ENCODE measurements at places on chromosomes 12 and 14.

DNA sequence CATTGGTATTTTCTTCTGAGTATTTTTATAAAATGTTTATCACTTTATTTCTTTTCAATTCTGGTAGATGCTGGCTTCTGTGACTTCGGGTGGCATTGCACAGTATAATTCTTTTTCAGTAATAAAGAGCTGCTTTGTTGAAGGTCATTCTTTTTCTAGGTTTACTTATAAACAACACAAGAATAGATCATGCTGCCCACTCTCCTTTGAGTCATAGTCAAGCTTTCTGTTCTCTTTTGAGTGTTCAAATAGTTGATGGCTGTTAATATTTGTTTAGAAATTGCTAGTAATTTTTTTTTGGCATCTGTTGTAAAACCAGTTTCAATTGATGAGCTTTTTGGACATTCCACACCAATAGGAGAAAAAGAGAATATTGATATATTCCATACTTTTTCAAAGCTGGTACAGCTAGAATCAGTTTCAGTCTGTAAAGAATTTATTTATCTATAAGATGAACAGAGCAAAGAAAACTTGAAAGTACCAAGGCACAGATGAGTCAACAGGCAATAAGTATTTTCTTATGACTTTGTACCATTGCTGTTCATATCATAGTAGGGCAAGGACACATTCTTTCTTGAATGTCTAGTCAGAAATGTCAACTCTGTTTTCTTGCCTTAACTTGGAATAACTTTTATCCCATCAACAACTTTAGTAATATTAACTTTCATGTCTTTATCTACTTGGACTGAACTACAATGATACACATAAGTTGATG is 513.0 kb upstream of the SEL1L start:
- DNase-seq, result no peak
- no peaks in the 10 kb centered on the region for H3K36me3 ChIP-seq
- H3K4me3 ChIP-seq, result no peak overlapping the region
- H3K4me1 ChIP-seq, result no peaks in the 10 kb centered on the region
- H3K27me3 ChIP-seq, result no peaks in the 10 kb centered on the region
- no peak overlapping the region for H3K27ac ChIP-seq

DNA sequence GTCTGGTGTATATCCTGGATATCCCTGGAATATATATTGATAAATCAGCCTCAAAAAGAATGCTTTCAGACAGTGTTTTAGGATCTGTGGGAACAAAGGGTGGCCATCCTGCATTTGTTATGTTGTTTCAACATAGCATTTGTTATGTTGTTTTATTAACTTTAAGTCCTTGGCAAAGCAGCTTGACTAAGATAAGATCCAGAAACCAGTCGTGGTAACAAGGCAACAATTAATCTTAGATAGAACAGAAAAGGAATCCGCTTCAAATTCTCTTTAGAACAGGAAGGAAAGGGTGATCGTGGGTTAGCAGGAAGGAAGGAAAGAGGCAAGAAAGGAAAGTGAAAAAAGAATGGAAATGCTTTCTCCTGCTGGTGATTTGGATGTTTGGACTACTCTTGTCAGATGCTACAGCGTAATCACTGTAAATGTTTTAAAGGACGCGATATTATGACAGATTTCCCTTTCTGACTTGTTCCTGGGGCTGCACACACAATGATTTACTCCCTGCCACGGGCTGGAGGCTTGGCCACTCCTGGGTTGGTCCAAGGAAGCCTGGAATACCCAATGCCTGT is 443.3 kb downstream of the DPF3 start:
- no peaks in the 10 kb centered on the region for H3K4me1 ChIP-seq
- no peak overlapping the region for H3K4me3 ChIP-seq
- no peak overlapping the region for H3K27ac ChIP-seq
- DNase-seq, result peak; percentile 15
- no peaks in the 10 kb centered on the region for H3K27me3 ChIP-seq

- H3K27me3 ChIP-seq, result no peaks in the 10 kb centered on the region
- H3K4me1 ChIP-seq, result peaks cover 5% of the 10 kb centered on the region
- DNase-seq, result peak; percentile 43
- H3K36me3 ChIP-seq, result no peaks in the 10 kb centered on the region
These were observed 16.5 kb upstream of the FIGNL2 start for GRCh38 chr12:51864833-51865670.

GRCh38 chr14:37678916-37679315 is 83.5 kb downstream of the TTC6 start:
- H3K4me3 ChIP-seq, result no peak overlapping the region
- DNase-seq, result no peak
- no peaks in the 10 kb centered on the region for H3K27me3 ChIP-seq

- no peaks in the 10 kb centered on the region for H3K27me3 ChIP-seq
- peak; percentile 30 for DNase-seq
- no peaks in the 10 kb centered on the region for H3K36me3 ChIP-seq
- H3K4me3 ChIP-seq, result no peak overlapping the region
These were observed 168.3 kb upstream of the SYT1 start for GRCh38 chr12:78696267-78696666.

- H3K27ac ChIP-seq, result no peak overlapping the region
- peaks cover 3% of the 10 kb centered on the region for H3K4me1 ChIP-seq
- no peaks in the 10 kb centered on the region for H3K27me3 ChIP-seq
- no peak overlapping the region for H3K4me3 ChIP-seq
- peak; percentile 13 for DNase-seq
These were observed 380.4 kb downstream of the ETNK1 start for GRCh38 chr12:23005387-23005786.

- no peak overlapping the region for H3K27ac ChIP-seq
- H3K4me1 ChIP-seq, result no peaks in the 10 kb centered on the region
- no peaks in the 10 kb centered on the region for H3K27me3 ChIP-seq
These were observed 746.4 kb upstream of the FLRT2 start for GRCh38 chr14:84783511-84783910.

GRCh38 chr12:64137117-64137516 is 85.0 kb downstream of the KICS2 start:
- H3K27ac ChIP-seq, result no peak overlapping the region
- H3K4me1 ChIP-seq, result no peaks in the 10 kb centered on the region
- H3K27me3 ChIP-seq, result no peaks in the 10 kb centered on the region
- no peak overlapping the region for H3K4me3 ChIP-seq
- DNase-seq, result no peak

GRCh38 chr12:28186500-28186899 is 3.8 kb upstream of the CCDC91 start:
- no peaks in the 10 kb centered on the region for H3K27me3 ChIP-seq
- H3K4me3 ChIP-seq, result no peak overlapping the region
- no peak for DNase-seq
- no peaks in the 10 kb centered on the region for H3K4me1 ChIP-seq

DNA sequence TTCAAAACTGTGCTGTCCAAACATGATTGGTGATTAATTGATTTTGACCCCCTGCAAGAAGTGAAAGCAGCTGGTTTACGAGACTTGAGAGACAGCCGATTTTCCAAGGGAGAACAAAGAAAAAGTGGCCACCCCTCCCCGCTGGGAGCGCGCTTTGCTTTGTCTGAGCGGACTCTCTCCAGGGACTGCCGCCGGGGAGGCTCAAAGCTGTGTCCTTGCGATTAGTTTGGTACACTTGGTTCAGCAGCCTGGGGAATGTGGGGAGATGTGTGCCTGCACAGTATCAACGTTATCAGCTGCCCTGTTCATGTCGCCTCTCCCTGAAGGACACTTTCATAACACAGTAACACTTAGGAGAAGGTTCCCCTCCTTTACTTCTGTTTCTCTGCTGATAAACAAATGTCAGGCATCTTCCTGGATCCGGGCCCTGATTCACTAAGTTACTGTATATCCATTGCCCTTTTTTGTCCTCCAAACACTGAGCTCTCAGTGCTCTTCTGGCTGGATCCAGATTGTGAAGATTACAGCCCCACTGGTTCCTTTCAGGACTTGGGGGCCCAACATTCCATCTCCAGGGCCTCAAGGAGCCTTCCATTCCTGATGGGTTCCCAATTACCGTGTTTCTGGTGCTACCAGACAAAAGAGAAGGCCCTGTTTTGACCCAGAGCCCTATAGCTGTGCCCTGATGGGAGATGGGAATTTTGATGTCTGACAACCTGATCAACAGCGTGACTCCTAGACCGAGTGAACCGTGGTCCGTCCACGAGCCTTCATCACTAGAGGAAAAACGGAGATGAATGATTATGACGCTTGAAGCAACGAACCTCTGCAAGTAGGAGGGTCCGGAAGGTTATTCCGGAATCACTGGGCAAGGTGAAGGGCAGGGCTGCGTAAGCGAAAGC is 31.7 kb upstream of the TUBA1C start:
- no peak overlapping the region for H3K4me3 ChIP-seq
- peak; percentile 86 for DNase-seq
- H3K36me3 ChIP-seq, result no peaks in the 10 kb centered on the region
- no peaks in the 10 kb centered on the region for H3K4me1 ChIP-seq
- H3K27ac ChIP-seq, result peak overlapping the region; percentile 93
- no peaks in the 10 kb centered on the region for H3K27me3 ChIP-seq

DNA sequence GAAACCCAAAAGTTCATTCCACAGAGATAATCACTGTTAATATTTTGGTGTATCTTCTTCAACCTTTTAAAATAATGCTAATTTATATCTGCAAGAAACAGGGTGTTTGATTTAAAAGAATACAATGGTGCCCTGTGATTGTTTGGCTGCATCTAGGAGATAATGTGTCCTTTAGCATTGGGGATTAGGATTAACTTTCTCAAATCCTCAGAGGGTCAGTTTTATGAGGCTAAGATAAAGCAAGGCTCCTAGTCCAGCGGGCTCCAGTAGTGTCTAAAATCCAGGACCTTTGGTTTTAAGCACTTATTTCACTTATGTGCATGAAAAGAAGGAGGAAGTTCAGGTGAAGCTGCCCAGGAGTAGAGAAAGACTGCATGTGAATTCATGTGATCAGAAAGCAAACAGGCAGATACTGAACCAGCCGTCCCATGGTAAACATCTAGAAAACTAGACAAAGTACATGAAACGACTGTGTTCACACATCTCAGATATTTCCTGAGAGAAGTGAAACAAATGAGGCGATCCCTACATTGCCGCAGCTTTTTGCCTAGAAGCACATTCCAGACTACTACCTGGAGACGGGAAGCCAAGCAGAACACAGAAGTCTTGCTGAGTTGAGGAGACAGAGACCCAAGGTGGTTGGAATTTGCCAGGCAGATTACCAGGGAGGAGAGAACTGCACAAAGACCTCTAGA is 129.1 kb upstream of the MAX start:
- peaks cover 2% of the 10 kb centered on the region for H3K4me1 ChIP-seq
- peak overlapping the region; percentile 56 for H3K27ac ChIP-seq
- no peak for DNase-seq
- no peaks in the 10 kb centered on the region for H3K36me3 ChIP-seq
- H3K4me3 ChIP-seq, result no peak overlapping the region
